Activated CD4-positive, alpha-beta T cell treated with anti-CD3 and anti-CD28 coated beads, Interleukin-2, amount 50 U/mL, for 1 hour (primary cell): ENCODE measurements at places on chromosomes 16 and 17.

DNA sequence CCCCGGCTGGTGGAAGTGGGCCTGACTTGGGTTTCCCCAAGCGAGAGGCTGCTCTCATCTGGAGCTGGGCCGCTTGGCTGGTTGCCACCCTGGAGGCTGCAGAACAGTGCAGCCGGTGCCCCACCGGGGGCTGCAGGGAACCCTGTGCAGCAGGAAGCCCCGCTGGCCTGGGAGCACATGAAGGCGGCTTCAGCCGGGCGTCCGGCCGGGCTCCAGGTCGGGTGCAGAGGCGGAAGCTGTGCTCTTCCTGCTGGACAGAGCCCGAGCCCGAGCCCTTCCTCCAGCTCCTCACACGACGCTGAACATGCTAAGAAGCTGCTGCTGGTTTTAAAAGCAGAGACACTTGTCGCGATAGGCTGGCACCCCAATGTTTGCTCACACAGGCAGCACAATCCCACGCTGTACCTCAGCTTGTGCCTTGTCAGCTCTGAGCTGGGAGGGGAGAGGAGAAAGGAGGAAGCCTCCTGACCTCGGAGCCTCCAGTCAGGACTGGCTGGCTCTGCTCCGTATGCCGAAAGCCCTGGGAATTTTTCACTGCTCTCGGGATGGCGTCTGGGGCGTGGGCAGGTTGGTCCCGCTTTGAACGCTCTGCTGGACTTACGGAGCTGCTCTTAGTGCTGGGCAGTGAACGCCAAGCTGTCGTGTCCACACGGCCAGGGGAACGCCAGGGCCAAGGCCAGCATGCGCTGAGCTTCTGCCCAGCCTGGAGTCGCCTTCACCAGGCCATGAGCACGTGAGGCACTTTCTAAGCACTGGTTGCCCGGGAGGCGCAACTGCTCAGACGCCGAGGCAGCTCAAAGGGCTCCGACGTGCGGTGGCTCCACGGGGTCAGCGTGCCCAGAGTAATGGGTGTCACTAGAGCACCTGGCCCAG, 8.8 kb downstream of the CDK5R1 start:
- no peak for DNase-seq

DNA sequence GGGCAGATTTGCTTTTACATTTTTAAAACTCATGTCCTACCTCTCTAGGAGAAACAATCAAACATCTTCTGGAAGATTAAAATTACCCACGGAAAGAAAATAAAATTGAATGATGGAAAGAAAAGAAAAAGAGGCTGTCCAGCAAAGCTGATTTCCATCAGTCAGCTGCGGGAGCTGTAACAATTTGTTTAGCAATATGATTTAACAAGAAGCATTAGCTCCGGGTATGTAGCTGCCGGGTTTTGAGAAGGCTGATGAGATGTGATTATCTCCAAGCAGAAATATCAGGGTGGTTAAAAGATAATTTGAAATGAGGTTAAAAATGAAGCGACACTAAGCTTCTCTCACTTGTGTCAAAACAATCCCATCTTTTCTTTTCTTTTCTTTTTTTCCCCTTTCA, 608.9 kb upstream of the SALL1 start:
- DNase-seq = no peak

GRCh38 chr17:41618341-41619035, 5.9 kb downstream of the KRT17 start:
- no peak for DNase-seq

DNA sequence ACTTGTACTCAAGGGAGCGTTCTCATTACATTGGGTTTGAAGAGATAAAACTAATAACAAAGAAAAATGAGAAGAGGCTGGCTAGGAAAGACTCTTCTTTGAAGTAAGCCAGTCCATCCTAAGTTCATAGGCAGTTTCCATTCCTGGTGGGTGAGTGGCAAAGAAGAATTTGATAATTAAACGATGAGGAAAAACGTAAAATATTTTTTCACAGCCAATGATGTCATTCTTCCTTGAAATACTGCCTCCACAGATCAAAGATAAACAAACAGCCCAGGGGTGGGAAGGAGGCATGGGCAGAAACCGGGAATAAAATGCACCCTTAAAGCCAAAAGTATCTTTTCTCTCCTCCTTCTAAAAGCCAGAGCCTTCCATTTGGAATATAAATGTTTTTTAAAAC, 346.6 kb downstream of the PMP22 start:
- no peak for DNase-seq

DNA sequence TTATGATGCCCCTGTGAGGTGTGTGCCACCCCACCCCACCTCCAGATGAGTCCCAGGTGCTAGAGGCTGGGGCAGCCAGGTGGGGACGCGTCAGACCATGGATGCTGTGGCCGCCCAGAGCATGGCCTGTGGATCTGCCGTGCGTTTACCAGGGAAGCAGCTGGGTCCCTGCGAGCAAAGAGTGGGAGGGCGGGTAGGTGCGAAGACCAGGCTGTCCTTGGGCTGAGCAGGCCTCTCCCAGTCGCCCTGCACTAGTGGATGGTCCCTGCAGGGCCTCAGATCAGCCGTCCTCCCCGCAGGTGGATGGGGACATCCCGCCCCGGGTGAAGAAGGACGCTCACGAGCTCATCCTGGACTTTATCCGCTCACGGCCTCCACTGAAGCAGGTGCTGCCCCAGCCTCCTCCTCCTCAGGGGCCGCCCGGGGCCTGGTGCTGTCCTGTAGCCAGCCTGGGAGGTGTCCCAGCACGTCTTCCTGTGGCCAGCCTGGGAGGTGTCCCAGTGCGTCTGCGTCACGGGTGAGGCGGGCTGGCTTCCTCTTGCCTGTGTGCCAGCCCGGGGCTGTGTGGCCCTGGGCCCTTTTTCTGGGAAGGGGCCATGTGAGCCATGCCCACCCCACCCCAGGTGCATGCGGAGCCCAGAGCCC, 18.0 kb upstream of the TCF25 start:
- no peak for DNase-seq

- DNase-seq = no peak
These were observed 75.5 kb downstream of the GPRC5B start for GRCh38 chr16:19809121-19809635.

- no peak for DNase-seq
These were observed at the start of gene TNFRSF17 for GRCh38 chr16:11964761-11965551. TSS of gene TNFRSF17 (plus strand) at chr16:11965210. CDS start at chr16:11965325, 115 bp downstream.

DNA sequence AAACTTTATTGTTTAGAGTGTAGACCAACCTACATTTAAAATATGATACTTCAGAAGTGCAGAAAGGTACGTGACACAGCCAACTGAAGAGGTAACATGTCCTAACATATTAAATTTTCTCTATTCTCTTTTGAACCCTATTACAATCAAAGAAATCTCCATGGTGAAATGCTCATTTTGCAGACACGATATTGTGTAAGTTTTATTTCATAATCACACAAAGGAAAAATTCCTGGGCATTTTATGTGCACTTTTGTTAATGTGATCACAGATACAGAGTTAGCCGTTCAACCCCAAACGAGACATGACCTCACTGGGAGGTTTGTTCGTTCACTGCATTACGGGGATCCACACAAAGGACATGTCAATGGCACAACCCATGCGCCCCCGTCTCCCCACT, 21.8 kb downstream of the KCNJ16 start:
- DNase-seq = no peak

DNA sequence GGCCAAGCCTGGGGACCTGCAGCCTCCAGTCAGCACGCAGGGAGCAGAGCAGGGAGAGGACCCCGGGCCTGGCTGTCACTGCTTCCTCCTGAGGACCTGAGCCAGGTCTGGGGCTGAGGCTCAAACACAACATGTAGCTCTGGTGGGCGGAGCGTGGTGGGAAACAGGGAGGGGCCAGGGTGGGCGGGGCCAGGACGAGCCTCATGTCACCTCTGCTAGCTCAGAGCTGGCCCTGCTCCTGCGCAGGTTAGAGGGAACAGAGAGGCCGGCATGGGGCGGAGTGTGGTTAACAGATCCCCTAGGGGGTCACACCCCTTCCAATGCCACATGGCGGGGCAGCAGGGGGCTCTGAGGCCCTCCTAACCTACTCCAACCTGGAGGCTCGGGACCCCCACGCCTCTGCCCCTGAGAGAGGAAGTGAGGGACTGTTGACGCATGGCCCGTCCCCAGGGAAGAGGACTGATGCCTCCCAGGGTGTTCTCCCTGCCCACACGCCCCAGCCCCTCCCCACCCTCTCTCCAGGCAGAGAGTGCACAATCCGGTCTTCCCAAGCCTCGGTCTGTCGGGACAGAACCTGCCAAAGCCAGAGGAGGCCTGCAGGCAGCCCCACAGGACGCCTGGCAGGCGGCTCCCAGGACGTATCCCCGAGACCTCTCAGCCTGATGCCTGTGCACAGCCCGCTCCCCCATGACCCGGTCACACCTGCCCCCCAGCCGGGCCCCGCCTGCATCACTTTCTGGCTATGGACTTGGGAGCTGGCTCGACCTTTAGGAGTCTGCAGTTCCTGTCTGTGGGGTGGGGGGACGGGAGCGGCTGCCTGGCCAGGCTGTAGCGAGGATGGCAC, 15.2 kb downstream of the PIEZO1 start:
- no peak for DNase-seq

DNA sequence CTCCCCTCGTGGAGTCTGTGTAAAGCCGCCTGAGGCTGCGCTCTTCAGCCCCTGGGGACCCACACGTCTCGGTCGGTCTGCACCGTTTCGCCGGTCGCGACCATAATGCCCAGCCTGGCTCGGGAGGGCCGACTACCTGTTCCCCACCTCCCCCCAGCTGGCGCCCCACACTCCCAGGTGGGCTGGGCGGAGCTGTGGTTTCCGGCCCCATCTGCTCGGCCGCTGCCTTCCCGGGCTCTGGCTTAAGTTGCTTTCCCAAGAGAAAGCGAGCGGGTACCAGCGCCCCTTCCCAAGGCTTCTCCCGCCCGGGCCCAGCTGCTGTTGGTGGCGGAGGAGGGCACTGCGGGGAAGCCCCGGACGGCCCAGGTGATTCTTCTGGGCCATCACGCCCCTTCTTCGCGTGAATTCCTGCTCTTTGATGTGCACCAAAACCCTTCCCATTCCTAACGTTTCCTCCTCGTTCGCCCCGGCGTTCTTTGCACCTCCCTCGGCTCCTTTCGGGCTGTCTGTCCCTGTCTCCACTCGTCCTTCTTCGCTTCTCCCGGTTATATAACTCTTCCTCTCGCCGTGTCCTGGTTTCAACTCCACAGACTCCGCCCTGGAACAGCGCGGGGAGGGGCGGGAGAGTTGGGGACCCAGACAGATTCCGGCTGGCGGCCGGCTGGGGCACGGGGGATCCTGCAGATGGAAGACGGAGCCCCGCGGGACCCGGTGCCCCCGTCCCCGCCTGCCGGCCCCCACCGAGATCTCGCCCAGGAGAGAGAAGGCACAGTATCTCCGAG, 2.0 kb downstream of the KDM6B start:
- peak; percentile 49 for DNase-seq

DNA sequence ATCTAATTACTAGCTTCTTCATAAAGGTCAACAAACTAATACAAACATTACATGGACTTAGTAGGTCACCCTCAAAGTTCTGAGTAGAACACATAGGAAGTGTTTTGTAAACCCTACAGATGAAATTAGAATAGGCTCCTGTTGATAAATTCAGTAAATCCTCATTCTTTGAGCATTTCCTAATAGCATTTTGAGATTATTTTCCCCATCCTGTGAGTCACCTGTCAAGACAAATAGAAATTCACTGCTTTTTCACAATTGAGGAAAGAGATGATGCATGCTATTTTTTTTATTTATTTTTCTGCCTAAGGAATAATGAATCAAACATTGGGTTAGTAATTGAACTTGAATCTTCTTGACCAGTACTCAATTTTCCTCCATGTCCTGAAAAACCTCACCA, 666.7 kb upstream of the GOT2 start:
- no peak for DNase-seq

- no peak for DNase-seq
These were observed 53.2 kb downstream of the LMF1 start for GRCh38 chr16:917591-918061.

DNA sequence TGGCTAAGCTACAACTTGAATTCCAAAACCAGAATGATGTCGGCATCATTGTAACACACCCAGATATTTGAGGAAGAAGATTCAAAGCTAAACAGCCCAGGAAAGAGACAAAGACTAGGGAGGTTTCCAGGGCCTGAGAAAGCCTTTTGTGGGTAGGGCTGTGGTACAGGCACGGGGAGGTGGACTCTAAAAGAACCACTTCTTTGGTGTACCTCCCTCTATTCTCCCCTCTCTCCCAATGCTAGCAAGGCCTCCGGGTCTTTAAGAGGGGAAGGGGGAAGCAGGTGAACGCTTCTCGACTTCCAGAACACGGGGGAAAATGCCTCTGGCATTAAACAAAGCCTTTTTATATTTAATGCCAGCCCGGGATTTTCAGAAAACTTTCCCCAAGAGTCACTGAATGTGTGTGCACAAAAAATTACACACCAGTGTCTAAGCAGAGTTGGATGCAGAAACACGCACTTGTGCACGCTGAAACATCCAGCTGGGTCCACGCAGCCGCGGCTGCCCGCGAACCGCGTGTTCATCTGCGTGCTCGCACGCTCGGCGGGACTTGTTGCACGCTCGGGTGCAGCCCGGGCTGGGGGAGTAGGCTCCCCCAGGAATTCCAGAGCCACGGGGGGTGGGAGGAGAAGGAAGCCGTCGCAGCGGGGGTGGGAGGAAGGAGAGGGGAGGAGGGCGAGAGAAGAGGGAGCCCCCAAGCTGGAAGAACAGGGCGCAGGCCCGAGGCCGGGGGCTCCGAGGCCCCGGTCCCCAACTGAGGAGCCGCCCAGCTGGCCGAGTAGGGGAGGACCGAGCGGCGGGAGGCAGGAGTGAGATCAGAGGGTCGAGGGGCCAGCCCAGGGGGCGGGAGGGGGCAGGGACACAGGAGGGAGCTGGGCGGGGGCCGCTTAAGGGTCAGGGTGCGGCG, 20.1 kb upstream of the ZNF423 start:
- no peak for DNase-seq

DNA sequence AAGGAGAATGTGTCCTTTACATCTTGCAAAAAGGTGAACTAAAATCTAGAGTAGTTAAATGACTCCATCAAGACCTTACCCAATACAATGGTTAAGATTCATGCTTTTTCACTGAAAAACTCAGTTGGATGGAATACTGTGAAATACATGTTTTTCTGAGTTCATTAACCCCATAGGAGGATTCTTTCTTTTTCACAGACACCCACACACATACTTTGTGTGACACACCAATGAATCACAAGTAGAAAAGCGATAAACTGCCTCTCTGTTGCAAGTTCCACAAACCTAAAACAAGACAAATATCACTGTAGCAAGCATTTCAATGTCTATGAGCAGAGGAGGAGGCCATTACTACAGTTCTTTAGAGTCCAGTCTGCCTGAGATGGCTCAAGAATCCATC, 258.8 kb upstream of the CDH5 start:
- DNase-seq = no peak

DNA sequence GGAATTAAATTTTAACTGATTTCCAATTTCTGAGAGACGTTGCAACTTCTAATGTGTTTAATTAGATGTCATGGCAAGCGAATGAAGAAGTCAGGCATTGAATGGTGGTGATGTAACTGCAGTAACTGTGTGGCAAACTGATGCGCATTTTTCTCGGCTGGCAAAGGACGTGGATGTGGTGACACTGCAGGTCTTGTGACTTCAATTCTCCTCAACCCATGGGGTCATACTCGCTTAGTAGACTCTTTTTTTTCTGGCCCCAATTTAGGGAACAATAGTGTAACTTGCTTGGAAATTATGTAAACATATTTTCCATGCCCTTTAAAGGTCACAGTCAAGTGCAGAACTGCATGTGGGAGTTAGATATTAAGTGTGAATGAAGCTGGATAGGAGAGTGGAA, 1.9 kb upstream of the FAM20A start:
- no peak for DNase-seq
